CD4-positive, alpha-beta T cell treated with Interleukin-4 for 1 hour (primary cell): ENCODE measurements at places on chromosomes 5 and 9.

GRCh38 chr5:128736553-128736952 lies 198.5 kb upstream of the FBN2 start:
- no peak for DNase-seq

DNA sequence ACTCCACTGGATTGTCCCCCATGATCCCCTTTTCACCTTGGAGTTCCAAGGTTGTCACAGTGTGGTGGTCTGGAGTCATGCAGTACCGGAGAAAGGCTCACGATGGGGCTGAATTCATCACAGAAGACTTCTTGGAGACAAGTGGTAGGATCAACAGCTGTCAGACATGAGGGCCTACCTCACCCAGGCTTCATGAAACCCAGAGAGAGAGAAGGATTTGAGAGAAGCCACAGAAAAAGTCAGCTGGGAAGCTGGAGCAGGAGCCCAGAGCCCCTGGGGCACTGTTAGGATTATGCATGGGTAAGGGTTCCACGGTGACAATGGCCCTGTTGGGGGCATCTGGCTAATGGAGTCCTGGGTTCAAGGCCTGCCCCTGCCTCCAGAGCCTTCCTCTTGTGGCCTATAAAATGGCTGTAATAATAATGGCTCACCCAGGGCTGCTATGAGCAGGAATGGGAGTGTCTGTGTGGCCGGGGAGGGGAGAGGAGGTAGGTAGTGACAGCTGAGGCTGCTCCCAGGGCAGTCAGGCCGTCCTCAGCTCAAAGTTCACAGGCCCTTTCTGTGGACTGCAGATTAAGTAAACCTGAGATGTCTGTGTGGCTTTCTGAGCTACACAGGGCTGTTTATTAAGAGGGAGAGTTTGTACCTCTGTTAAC lies 910 bp downstream of the TRIM14 start:
- peak; percentile 60 for DNase-seq

GRCh38 chr9:6977761-6978160 lies 220.0 kb downstream of the KDM4C start:
- DNase-seq, result no peak

DNA sequence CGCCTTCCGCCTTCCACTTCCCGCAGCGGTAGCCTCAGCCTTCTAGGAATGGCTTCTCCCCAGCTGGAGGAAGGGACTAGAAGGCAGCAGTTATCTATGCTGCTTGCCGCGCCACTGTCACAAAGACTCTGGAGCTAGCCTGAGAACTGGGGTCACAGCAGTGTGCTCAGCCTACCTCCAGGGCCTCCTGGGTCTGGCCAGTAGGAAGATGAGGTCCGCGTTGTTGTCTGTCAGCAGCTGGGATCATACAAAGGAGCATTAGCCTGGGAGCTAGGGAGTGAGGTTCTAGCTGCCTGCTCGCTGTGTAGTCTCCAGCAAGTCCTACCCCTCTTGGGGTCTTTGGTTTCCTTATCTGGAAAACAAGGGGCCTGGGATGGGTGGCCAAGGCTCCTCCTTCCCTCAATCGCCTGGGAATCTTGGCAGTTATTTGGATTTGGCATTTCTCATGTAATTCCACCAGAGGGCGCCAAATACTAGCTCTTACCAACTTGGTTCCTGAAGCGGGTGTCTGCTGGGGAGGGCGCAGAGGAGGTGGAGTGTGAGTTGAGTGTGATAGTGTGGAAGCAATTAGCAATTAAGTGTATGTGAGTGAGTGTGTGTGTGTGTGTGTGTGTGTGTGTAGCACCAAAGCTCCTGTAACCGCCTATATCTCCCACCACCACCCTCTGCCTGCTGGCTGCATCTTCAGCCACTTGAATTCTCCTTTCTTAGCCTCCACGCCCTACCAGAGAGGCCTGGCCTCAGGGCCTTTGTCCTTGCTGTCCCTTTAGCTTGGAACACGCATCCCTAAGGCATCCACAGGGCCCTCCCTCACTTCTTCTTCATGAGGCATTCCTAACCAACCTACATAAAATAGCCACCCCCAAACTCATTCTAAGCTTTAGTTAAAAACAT lies 97.1 kb downstream of the ENTREP1 start:
- peak; percentile 53 for DNase-seq

DNA sequence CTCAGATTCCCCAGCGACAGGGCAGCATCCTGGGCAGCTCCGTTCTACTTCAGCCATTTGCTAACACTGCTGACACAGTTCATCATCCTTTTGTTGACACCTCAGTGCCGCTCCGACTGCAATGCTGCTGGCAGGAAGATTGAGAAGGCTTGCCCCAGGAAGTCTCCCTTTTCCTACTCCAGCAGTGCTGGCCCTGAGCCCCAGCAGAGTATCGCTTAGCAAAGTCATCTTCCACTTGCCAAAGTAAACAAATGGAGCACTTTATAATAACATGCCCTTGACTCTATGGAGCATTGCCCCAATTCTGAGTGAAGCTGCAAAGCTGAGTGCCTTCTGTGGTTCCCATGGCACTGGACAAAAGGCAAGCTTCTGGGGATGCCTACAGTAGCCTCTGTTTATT lies 32.2 kb downstream of the PRLR start:
- no peak for DNase-seq

DNA sequence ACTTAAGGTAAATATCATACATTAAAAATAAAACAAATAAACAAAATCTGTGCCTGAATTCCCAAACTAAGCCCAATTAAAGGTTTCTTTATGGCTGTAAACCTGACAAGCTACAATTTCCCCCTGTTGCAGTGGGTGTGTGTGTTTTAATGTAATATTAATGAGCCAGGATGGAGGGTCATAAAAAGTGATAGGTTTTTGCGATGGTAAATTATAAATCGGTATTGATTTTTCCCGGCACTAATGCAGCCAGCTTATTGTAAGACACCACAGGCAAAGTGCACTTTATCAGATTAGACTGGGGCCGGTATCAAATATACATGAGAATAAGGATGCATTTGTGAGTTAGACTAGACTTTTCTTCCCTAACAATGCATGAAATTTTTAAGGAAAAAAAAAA lies 120.4 kb downstream of the EBF1 start:
- no peak for DNase-seq

GRCh38 chr5:63483338-63483737 lies 478.9 kb downstream of the HTR1A start:
- no peak for DNase-seq

DNA sequence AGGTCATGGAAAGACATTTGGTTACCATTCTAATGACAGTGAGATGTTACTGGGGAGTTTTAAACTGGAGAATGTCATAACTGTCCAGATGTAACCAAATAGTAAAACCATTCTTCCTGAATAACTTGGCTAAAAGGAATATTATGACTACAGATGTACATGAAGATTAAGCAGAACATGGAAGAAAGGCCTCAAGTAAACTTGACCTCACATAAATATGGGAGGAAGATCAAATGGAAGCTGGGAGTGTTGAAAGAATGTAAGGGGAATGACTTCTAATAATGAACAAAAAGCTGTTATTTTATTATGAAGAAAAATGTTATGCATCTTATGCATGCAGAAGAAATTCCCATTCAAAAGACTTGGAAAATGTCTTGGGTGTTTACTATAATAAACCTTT lies 107.7 kb upstream of the CDKN2B start:
- no peak for DNase-seq

- DNase-seq, result no peak
These were observed 113.3 kb downstream of the MAPKAP1 start for GRCh38 chr9:125593581-125594222.

GRCh38 chr5:612498-613424 lies 621 bp downstream of the CEP72 start:
- DNase-seq, result no peak

- no peak for DNase-seq
These were observed 47.4 kb downstream of the MYO10 start for GRCh38 chr5:16888694-16889124.

- no peak for DNase-seq
These were observed 339.2 kb downstream of the PIK3R1 start for GRCh38 chr5:68554571-68555279.

DNA sequence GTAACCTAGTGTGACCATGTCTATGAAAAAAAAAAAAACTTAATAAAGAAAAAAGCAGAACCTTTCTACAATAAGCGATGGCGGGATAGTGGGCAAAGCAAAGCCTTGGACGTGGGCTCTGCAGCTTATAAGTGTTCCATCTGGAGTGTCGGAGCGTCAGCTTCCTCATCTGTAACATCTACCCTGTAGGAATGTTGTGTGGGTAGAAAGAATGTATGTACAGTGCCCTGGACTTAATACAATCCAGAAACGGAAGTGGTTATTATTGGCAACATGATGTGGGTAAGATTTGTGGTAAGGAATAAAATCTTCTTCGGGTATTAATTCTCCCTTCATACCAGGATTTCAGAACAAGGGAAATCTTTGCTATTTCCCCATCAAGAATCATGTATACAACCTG lies 66.5 kb downstream of the SEMA5A start:
- no peak for DNase-seq

DNA sequence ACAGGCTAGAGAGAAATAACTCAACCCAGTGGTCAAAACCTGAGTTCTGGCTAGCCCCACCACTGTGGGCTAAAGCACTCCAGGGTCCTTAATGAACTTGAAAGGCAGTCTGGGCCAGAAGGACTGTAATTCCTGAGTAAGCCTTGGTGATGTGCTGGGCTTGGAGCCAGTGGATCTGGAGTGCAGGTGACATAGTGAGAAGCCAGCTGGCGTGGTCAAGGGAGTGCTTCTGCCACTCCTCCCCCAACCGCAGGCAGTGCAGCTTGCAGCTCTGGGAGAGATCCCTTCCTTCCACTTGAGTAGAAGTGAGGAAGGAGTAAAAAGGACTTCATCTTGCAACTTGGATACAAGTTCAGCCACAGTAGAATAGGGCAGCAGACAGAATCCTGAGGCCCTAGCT lies 424.0 kb downstream of the CDH18 start:
- DNase-seq, result no peak

GRCh38 chr5:118789366-118789765 lies 199.0 kb downstream of the DTWD2 start:
- DNase-seq, result no peak

DNA sequence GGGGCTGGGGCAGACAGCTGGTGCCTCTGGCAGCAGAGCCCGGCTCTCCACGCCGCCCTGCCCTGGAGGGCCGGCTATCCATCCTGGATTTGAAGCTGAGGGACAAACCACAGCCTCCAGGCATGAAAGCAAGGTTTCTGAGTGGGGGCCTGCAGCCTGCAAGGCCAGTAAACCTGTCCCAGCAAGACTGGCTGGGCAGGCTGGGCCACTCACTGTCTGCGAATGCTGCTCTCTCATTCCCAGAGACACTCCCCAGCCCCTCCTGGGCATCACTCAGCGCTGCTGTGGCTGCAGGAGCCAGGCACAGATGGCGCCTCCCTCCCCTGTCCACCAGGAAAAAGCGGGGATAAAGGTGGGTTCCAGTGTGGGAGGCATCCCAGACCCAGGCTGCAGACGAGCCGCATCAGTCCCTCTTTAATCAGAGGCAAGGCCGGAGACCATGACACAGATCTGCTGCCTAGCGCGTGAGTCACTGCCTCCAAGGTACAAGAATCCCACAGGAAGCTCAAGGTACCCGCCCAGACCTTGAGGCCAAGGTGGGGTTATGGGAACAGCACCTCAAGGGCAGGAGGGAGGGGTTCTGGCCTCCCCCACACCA lies 118.0 kb downstream of the VAV2 start:
- no peak for DNase-seq

DNA sequence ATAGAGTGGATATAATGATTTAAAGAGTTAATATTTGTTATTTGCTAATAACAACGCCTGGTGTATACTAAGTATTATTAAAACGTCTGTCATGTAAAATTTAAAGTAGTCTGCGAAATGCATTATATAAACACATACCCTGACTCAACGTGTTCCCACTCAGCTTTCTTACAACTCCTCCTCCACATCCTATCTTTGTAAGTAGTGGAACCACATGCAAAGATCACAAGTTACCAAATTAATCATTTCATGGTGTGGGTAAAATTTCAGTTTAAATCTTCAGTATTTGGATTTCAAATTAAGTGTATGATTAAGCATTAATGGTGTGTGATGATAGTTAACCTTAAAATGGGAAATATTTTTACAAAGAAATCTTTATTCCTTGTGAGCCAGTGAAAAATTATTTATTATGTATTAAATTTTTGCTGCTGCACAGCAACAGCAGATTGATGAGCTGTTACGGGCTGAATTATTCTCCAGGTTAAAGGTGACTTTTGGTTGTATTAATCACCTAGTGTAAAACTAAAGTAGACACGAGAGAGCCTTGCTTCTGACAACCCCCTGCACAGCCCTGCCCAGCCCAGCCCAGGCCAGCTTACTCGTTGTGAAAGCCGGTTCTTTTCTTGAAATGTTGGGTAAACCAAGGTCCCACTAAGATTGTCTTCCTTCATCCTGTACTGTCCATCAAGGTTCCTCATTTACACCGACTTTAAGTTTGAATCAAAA lies 373.5 kb downstream of the DTWD2 start:
- DNase-seq, result no peak

DNA sequence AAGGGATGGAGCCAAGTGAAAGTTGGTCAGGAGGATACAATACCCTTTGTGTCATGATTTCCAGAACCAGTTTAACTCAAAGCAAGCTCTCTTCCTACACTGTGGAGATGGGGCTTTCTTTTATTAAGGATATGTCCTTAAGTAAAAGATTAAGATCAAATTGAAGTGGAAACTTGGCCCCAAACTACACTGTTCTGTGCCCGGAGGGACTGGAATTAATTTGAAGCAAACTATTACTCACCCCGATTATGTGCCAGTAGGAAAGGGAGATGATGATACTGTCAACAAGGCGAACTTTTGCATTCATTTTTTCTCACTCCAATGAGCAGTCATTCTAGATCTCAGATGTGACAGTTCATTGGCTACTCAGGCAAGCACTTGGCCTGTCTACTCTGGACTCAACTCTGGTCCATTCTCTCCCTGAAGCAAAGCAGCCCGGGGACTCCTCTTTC lies 186.7 kb downstream of the NTRK2 start:
- no peak for DNase-seq

GRCh38 chr5:163424836-163425235 lies 12.6 kb upstream of the CCNG1 start:
- no peak for DNase-seq

DNA sequence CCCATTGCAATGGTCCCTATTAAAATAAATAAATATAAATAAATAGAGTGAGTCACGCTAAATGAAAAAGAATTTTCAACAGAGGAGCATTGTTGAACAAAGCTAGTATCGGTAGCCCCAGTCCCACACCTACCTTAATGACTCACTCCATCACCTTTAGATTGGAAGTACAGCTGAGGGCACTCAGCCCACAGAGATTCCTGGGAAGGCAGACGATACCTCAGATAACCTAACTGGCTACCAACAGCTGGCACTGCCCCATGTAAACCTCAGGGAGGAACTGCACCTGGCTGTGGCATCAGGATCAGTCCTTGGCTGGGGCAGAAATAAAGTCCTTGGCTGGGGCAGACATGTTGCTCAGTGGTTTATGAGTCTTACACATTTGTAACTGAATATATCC lies 49.3 kb downstream of the SPRY4 start:
- DNase-seq, result no peak

- no peak for DNase-seq
These were observed 36.0 kb upstream of the SVEP1 start for GRCh38 chr9:110615498-110615897.

DNA sequence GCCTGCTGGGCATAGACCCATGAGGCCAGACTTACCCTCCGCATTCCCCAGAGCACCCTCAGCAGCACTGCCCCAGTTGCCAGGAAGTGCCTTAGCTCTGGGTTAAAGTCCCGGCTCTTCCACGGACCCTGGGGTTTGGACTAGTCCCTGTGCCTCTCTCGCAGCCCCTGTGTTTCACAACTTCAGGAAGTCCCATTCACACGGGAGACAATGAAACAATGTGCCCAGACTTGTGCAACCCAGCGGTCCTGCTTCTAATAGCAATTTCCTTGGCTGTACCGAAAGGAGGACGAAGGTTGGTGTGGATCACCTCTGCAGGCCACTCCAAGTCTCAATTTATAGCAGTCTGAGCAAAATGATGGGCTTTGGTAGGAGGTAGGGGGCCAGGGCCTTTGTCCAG lies 41.8 kb upstream of the FAT2 start:
- DNase-seq, result no peak
